NCI-H1092 treated with DMSO at 0.1 percent for 48 hours (cell line): ENCODE measurements at places on chromosomes 7 and 10.

- peak; percentile 34 for DNase-seq
Observed at GRCh38 chr7:85025312-85025756, 161.5 kb downstream of the SEMA3D start.

DNA sequence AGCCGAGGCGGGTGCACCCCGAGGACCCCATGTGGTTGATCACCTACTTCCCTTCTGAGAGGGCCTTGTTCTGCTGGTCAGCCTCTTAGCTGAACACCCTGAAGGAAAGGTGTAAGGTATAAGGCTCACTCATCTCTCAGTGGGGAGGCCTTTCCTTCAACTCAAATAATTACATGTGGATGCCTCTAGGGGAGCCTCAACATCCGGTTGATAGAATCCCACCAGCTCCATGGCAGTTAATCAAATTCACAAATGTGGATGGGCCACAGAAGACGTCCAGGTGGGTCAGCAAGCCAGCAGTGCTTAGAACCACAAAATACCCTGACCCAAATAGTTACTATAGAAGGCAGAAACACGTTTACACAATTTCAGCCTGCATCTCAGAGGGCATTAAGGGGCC is 37.7 kb upstream of the ZNF32 start:
- no peak for DNase-seq

- no peak for DNase-seq
Observed at GRCh38 chr10:113711142-113711541, 31.4 kb downstream of the CASP7 start.

- no peak for DNase-seq
Observed at GRCh38 chr7:17123020-17123419, 175.4 kb upstream of the AHR start.

- DNase-seq: no peak
Observed at GRCh38 chr10:70675496-70676161, 3.3 kb downstream of the ADAMTS14 start.

DNA sequence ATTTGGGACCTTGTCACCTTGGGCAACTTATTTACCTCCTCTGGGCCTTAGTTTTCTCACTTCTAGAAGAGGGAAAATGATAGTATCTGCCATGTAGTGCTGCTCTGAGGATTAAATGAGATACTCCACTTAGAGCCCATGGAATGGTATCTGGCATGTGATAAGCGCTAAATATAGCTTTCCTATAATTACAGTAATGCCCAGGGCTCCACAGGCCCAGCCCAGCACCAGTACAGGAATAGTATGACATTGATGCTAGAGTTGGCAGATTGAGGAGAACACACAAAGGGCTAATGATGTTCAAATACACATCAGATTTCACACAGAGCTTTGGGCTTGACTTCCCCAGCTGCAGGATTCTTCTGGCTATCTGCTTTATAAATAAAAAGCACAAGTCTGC is 34.9 kb downstream of the FAS start:
- no peak for DNase-seq

DNA sequence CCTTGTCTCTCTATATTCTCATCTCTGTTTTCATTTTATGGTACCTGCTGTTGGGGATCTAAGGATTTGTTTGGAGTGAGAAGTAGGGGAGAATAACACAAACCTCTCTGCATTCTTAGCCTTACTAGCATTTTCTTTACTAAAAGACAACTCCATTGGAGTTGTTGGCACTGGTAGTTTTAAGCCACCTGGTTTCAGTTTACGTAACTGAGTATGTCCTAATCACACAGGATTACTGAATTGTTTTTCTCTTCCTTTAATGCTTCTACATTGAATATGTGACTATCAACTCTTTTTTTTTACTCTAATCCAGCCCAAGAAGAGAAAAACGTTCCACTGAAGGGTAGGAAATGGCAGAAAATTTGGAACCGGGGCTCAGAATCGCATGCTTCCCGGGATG is 30.0 kb upstream of the TRIL start:
- DNase-seq: no peak
